ENCODE measurements at places on chromosomes 6 and 20.

DNA sequence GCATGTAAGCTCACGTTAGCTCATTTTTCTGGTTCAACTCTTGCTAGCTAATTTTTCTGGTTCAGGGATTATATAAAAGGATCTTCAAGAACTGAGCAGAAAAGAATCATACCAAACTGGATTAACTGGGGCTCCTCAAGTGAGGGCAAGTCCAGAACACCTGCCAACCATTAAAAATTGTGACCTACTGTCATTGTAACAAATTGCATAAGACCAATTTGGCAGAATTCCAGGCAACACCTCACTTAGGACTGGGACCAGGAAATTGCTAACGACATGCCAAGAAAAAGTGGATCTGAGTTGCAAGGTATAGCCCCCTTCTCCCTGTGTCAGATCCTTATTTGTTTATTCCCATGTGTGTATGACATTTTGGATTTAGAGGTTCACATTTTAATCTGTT lies 216.6 kb downstream of the HIVEP2 start:
- DNase-seq: no peak

DNA sequence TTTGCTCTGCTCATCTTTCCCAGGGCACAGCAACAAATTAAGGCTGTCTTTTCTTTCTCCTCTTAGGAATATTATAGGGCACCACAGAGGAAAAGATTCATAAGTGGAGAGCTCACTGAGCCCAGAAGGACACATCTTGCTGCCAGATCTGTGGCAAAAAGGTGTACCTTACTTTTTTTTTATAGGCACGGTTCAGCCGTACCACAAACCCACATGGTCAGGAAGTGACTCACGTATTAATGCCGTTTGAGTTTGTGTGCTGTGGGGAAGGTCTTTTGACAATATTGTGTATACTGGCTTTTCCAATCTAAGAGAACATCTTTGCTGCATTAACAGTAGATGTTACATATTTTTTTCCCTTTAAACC lies 28.4 kb downstream of the PAQR8 start:
- peak; percentile 40 for DNase-seq

DNA sequence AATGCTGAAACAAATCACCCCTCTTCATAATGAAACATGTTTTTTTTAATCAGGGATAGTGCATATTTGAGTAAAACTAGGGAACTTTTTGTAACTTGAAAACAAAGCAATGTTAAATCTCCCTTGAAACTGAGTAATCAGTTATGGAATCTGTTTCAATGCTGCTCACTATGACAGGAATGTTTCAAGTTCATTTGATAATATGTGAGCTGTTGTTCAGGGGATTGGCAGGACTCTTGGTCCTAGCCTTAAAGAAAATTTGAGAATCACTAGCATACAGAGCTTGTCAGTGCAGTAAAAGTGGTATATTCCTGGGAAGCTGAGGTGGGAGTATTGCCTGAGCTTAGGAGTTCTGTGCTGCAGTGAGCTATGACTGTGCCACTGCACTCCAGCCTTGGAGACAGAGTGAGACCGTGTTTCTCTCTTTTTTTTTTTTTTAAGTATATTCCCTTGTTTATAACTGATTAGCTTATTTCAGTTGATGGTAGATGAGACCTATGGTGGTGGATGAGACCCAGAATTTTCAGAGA lies 21.6 kb upstream of the CALHM6 start:
- DNase-seq: no peak

GRCh38 chr6:165308926-165309731 lies at the start of gene C6orf118:
C6orf118 (minus strand) TSS chr6:165309605; CDS start chr6:165309586, 19 bp downstream.
- no peak for DNase-seq

- DNase-seq: no peak
These were observed 2.7 kb downstream of the BMP2 start for GRCh38 chr20:6769903-6770785.

All from activated T-cell treated with anti-CD3 and anti-CD28 coated beads for 4 hours (primary cell).